ENCODE measurements at places on chromosomes 3 and 15.

GRCh38 chr3:16499351-16499750 is 14.1 kb downstream of the RFTN1 start:
- DNase-seq = no peak

DNA sequence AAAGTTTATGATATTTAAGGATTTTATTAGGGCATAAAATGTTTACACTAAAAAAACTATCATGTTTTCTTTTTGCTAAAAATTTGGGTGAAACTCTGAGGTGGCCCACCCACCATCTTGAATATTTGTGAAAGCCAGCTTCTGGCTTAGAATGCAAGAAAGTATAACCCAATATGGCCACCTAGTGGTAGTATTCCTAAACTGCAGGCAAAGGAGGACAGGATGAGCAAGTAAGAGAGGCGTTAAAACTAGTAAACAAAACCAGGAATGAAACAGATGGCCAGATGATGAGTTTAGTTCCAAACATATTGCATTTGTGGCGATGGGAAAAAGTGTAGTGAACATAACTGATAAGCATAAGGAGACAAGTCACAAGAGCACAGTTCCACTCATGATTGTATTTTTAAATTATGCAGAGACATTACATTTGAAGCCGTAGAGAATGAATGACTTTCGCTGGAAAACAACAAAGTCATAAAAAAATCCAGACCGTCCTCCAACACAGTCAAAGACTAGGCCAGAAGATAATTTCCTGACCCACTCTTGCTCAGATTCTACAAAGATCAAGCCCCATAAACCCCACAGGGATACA is 103.3 kb upstream of the PRTG start:
- DNase-seq = peak; percentile 70

DNA sequence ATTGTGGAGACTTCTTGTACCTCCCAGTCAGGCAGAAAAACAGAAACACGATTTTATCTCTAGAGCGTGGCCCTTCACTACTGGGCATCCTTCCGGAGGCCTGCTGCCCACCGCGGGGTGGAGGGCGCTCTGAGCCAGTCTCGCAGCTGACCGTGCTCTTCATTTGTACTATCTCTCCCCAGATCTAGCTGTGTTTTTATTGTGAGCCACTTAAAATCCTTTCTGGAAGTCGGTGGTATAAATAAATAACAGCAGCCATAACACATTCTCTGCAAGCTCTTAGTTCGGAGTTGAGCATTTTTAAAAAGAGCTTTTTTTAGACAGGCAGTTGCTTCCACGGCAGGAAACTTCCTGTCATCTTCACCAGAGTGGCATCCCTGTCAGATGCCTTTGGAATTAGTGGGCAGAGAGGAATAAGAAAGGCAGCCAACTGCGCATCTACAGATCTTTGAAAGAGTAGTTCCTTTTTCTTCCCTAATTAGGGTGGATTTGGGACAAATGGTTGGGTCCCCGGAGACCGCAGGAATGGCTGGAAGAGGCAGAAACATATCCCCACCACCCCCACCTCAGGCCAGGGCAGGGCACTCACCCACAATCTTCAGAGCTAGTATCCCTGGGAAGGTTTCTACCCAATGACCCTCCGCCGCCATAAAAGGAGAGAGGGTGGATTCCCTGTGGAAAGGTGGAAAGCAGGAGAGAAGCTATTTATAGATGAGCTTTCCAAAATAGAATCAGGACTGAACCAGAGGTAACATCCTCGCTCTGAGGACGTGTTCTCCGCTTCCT is 91.1 kb downstream of the TOP2B start:
- DNase-seq = no peak

DNA sequence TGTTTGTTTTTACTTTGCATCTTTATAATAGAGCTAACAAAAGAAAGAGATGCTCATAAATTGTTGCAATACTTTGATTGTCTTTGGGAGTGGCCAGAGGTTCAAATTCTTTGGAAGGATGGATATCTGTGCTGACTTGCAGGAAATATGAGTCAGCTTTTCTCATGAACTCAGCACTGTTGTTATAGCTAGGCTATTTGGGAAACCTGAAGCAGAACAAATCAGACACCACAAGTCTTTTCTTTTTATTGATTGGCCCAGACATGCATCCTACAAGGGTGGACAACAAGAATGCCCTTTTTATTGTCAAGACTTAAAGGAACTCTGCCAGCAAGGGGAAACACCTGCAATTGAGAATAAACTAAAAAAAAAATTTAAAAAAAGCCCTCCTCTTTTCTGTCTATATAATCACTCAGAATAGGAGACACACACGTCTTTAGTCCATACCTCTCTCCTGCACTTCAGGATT is 4.6 kb upstream of the DENND4A start:
- DNase-seq = no peak

- no peak for DNase-seq
Observed at GRCh38 chr15:99631255-99631654, 65.5 kb downstream of the MEF2A start.

- no peak for DNase-seq
Observed at GRCh38 chr15:65551183-65551582, 20.9 kb downstream of the HACD3 start.

GRCh38 chr3:70753572-70753971 is 441.1 kb upstream of the MDFIC2 start:
- no peak for DNase-seq

GRCh38 chr3:13579063-13579462 is 30.1 kb downstream of the FBLN2 start:
- DNase-seq = no peak
